Activated CD8-positive, alpha-beta memory T cell treated with anti-CD3 and anti-CD28 coated beads, Interleukin-2, amount 10 ng/mL, durations not matched to agents 7 days and 5 days (primary cell): ENCODE measurements at places on chromosomes 16 and 17. TPM values are rescaled to one million over a fixed set of nuclear protein-coding genes. Genes with fewer than 3 reads are reported as not detected.

DNA sequence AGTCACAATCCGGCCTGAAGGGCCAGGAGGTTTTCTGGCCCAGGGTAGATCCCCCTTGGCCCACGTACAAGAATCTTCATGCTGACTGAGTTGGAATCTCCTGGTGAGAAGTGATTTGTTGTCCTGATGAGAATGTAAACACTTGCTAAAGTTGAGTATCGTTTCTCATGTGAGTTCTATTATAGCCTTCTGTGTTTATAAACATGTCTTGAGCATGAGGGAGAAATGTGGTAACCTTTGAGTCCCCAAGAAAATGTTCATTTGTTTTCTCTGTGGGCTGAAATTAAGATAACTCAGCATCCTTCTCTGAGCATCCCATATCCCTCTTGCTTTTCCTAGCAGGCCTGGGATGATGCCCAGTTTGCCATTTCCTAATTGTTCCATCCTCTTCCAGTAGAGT lies 204.8 kb downstream of the FTO start:
- H3K36me3 ChIP-seq = no peaks in the 10 kb centered on the region
- no peak overlapping the region for H3K27ac ChIP-seq
- DNase-seq = no peak
- peaks cover 2% of the 10 kb centered on the region for H3K4me1 ChIP-seq
- no peak overlapping the region for H3K4me3 ChIP-seq

GRCh38 chr16:47182318-47182717 lies 38.6 kb upstream of the NETO2 start:
- peaks cover 9% of the 10 kb centered on the region for H3K36me3 ChIP-seq
- no peak for DNase-seq

USP7 gene
- 179 TPM for total RNA-seq

GRCh38 chr16:72922714-72923113 lies 125.2 kb downstream of the ZFHX3 start:
- no peak overlapping the region for H3K4me3 ChIP-seq
- no peaks in the 10 kb centered on the region for H3K27me3 ChIP-seq
- H3K27ac ChIP-seq = no peak overlapping the region
- DNase-seq = no peak

GRCh38 chr16:29315046-29315445 lies 91.5 kb downstream of the NPIPB11 start:
- H3K36me3 ChIP-seq = no peaks in the 10 kb centered on the region
- no peaks in the 10 kb centered on the region for H3K4me1 ChIP-seq
- no peaks in the 10 kb centered on the region for H3K27me3 ChIP-seq
- DNase-seq = no peak

RNF112 gene
- total RNA-seq = 0.20 TPM

GRCh38 chr17:36088670-36089338 lies 1.1 kb downstream of the CCL3 start:
- H3K27me3 ChIP-seq = peaks cover 3% of the 10 kb centered on the region
- no peak for DNase-seq
- peaks cover 10% of the 10 kb centered on the region for H3K36me3 ChIP-seq
- peak overlapping the region; percentile 74 for H3K4me3 ChIP-seq
- peaks cover 85% of the 10 kb centered on the region for H3K4me1 ChIP-seq

TP53I13 gene
- 131 TPM for total RNA-seq

DNA sequence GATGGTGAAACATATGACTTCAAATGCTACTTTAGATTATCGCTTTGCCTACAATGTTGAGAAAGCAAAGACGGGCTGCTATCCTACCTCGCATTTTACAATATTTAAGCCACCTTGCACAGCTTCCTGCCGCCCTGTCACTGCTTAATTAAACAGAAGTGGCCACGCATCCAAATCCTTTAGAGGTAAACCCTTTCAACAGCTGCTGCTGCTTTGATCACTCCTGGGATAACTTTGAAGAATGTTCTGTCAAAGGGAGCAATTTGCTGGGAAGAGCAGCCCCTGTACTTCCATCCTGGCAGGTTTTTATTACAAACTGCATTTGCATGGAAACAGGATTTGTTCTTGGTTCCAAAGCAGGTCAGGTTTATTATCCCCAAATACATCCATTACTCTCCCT lies 24.2 kb upstream of the SSTR2 start:
- DNase-seq = no peak
- no peaks in the 10 kb centered on the region for H3K27me3 ChIP-seq
- H3K4me1 ChIP-seq = peaks cover 16% of the 10 kb centered on the region
- H3K36me3 ChIP-seq = no peaks in the 10 kb centered on the region

OR3A3 gene
- total RNA-seq = not detected

DNA sequence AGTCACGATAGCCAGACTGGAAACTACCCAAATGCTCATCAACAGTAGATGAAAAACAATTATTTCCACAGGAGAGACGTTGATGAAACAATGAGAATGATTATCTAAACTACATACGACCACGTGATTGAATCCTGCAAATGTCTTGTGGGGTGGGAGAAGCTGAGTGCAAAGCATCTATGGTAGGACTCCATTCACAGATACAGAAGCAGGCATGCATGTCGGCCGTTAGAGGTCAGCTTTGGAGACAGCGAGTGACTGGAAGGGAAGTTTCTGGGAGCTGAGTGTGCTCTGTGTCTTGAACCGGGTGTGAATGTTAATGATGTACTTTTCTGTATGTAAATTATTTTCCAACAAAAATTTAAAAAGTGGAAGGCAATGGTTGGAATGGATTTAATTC lies 71.5 kb upstream of the DNAJA2 start:
- no peak overlapping the region for H3K4me3 ChIP-seq
- H3K27ac ChIP-seq = no peak overlapping the region
- no peaks in the 10 kb centered on the region for H3K36me3 ChIP-seq
- peaks cover 7% of the 10 kb centered on the region for H3K27me3 ChIP-seq

SLC5A10 gene
- total RNA-seq = not detected

DNA sequence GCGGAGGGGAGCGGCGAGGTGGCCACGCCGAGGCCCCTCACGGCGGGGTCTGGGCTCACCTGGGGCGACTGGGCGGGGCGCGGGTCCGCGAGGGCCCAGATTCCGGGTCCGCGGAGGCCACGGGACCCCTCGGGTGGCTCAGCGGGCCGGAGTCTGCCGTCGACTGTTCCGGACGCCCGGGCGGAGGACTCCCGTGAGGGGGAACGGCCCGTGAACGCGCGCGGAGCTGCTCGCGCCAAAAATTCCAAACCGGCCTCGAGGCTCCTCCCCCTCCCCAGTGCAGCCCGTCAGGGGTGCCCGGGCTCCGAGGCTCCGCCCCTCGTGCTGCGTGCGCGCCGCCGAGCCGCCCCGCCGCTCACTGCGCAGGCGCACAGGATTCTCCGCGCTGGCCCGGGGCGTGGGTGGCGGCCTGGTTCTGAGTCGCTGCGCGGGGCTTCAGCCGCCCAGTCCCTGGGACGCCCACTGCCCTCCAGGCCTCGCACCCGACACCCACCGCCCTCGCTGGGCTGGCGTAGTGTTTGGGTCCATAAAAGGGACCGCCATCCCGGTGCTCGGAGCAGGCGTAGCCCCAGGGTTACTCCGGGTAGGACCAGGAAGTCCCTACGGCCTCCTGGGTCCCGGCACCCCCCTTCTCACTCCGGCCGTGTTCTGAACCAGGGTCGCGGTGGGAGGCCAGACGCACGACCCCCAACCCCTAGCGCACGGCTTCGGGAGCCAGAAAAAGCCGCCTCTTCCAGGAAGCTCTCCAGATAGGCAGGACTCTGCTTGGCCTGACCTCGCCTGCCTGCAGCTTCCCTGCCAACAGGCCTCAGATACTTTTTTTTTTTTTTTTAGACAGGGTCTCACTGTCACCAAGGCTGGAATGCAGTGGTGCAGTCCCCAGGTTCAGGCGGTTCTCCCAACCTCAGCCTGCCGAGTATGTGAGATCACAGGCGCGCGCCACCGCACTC lies at the start of gene PKMYT1:
TSS of gene PKMYT1 (minus strand) at position 220 of the 950 bp plus-strand sequence. CDS start 789 bp downstream, outside the sequence.
- peaks cover 33% of the 10 kb centered on the region for H3K4me1 ChIP-seq
- peak within 1 kb of the TSS; percentile 93 for H3K4me3 ChIP-seq
- peak; percentile 96 for DNase-seq

HOXB3 gene
- 12.9 TPM for total RNA-seq

- no peaks in the 10 kb centered on the region for H3K27me3 ChIP-seq
- DNase-seq = peak; percentile 49
- H3K4me1 ChIP-seq = peaks cover 58% of the 10 kb centered on the region
- H3K27ac ChIP-seq = peak overlapping the region; percentile 96
- peaks cover 40% of the 10 kb centered on the region for H3K36me3 ChIP-seq
- H3K4me3 ChIP-seq = peak overlapping the region; percentile 98
Measured at GRCh38 chr17:68512960-68513474, 787 bp downstream of the PRKAR1A start.

DNA sequence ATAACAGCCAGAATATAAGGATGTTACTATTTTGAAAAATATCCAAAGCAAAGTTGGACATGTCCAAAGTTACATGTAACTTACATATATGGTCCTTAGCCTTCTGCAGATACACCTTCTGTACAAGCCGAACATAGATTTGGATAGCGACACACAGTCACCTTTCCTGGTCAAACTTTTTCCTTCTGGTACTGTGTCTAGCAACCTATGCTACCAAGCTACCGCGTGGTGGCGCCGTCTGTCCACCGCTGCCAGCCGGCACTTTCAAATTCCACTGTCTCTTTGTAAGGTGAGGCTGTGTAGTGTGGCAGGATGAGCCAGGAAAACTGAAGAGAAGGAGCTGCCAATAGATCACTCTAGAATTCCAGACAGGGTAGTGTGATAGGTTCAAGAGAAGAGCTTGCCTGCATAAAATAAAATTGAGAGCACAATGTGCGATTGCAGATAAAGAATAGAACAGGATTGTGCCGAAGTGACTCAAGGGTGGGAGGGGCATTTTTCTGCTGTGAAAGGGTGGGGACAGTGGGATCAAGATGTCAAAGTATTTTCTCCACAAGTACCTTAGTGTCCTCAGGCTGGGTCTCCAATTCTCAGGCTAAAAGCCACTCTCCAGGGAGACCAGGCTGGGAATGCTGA lies 366.9 kb downstream of the SLC39A11 start:
- H3K27me3 ChIP-seq = no peaks in the 10 kb centered on the region
- H3K36me3 ChIP-seq = no peaks in the 10 kb centered on the region
- no peak overlapping the region for H3K4me3 ChIP-seq
- DNase-seq = peak; percentile 69

TBC1D3G gene
- total RNA-seq = not detected

GPR179 gene
- not detected for total RNA-seq

DNA sequence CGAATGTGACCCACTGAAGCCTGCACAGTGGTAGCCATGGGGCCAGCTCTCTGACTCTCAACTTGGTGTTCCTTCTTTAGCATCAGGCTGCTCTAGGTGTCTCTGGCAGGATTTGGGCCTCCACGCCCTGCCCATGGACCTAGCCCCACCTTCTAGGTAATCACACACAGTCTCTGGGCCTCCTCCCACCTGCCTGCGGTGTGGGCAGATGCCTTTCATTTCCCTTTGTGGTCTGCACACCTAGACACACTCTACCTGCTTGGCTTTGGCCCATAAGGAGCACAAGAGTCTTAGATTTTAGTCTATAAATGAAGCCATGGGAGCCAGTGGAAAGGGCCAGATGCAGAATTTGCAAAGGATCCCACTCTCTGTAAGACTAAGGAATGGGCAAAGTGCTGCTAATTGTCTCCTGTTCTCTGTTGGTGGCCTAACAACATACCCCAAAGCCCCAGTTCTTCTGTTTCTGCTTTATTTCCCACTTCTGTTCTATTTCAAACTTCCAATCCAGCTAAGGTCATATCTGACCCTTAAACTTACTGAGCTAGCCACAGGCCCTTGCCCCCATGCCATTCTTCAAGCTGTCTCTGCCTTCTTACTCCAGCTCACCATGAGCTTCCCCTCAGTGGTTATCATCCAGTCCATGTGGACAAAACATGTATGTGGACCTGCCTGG lies 7.2 kb upstream of the MFSD6L start:
- peaks cover 12% of the 10 kb centered on the region for H3K4me1 ChIP-seq
- no peak overlapping the region for H3K27ac ChIP-seq
- DNase-seq = peak; percentile 15
- H3K36me3 ChIP-seq = peaks cover 15% of the 10 kb centered on the region

- H3K27ac ChIP-seq = no peak overlapping the region
- no peak overlapping the region for H3K4me3 ChIP-seq
- peaks cover 8% of the 10 kb centered on the region for H3K4me1 ChIP-seq
- no peaks in the 10 kb centered on the region for H3K27me3 ChIP-seq
- H3K36me3 ChIP-seq = no peaks in the 10 kb centered on the region
Measured at GRCh38 chr16:75224306-75225082, 5.7 kb downstream of the CTRB1 start.

ARL17A gene
- total RNA-seq = 16.8 TPM

- peak within 1 kb of the TSS; percentile 89 for H3K27ac ChIP-seq
- peak within 1 kb of the TSS; percentile 80 for H3K4me3 ChIP-seq
- H3K27me3 ChIP-seq = no peaks in the 10 kb centered on the region
- H3K4me1 ChIP-seq = peaks cover 25% of the 10 kb centered on the region
- H3K36me3 ChIP-seq = peaks cover 23% of the 10 kb centered on the region
- peak; percentile 88 for DNase-seq
Measured at GRCh38 chr17:82418001-82418986, at the start of the genes HEXD and OGFOD3. Gene HEXD (plus strand): TSS chr17:82418347. CDS start chr17:82419800, 1,453 bp downstream. Gene OGFOD3 (minus strand): TSS chr17:82418586. CDS start chr17:82418485, 101 bp downstream.

DNA sequence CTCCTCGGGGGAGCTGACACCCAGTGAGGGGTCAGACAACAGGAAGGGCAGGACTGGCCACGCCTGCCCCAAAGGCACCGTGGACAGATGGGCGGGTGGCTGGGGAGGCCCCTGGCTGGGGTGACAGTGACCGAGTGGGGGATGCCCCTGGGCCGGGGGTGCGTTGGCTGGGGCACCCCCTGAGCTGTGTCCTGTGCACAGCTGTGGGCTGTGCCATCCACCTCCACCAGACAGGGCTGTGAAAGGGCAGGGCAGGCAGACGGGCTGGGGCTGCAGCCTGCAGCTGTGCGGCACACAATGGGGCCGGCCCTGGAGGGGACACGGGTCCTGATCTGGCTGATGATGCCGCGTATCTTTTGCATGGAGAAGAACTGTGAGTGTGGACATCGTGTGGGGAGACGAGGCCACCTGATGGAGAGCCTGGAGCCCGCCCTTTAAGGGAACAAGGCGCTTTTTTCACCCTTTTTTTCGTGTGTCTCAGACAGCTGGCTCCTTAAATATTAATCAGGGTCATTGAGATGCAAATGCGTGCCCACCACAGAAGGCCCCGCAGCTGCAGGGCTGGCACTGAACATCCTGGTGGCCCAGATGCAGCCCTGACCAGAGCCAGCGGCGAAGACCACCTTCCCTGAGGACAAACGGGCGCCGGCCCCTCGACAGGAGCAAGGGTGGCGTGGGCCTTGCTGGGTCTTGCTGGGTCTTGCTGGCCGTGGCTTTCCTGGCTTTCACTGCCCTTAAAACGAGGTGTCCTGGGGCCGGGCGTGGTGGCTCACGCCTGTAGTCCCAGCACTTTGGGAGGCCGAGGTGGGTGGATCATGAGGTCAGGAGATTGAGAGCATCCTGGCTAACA lies 42.4 kb upstream of the GNG13 start:
- DNase-seq = no peak
- no peaks in the 10 kb centered on the region for H3K4me1 ChIP-seq
- no peak overlapping the region for H3K27ac ChIP-seq
- H3K4me3 ChIP-seq = no peak overlapping the region
- no peaks in the 10 kb centered on the region for H3K36me3 ChIP-seq
- H3K27me3 ChIP-seq = no peaks in the 10 kb centered on the region
